ENCODE measurements at places on chromosomes 2 and 18. TPM values are rescaled to one million over a fixed set of nuclear protein-coding genes. Genes with fewer than 3 reads are reported as not detected.

DNA sequence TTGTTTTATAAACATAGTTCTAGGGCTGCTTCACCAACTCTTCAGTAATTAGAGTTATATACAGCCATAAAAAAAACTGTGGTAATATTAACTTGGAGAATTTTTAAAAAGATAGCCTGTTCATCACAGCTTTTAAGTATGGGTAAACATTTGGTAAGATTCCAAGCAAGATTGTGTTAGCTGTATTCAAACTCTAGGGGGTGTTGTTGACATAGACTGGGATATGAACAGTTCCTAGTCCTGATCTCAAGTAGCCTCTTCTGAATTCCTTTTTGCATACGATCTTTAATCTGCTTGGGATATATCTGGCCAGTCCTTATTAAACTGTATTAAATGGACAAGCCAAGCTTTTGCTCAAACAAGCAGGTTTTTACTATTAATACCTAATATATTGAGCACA lies 13.4 kb downstream of the NOP58 start:
- peaks cover 3% of the 10 kb centered on the region for H3K4me1 ChIP-seq
- peaks cover 51% of the 10 kb centered on the region for H3K36me3 ChIP-seq
- DNase-seq = no peak
- no peak overlapping the region for H3K27ac ChIP-seq
- no peaks in the 10 kb centered on the region for H3K27me3 ChIP-seq
- H3K4me3 ChIP-seq = no peak overlapping the region

- H3K27ac ChIP-seq = no peak overlapping the region
- H3K4me1 ChIP-seq = no peaks in the 10 kb centered on the region
- no peak for DNase-seq
- H3K4me3 ChIP-seq = no peak overlapping the region
- H3K27me3 ChIP-seq = no peaks in the 10 kb centered on the region
- no peaks in the 10 kb centered on the region for H3K36me3 ChIP-seq
Measured at GRCh38 chr2:69020496-69021426, 7.8 kb downstream of the ANTXR1 start.

The RNU2-63P gene
- 42.7 TPM for total RNA-seq

- H3K4me3 ChIP-seq = no peak overlapping the region
- DNase-seq = no peak
- no peak overlapping the region for H3K27ac ChIP-seq
- H3K27me3 ChIP-seq = no peaks in the 10 kb centered on the region
Measured at GRCh38 chr2:119117891-119118882, 40.4 kb downstream of the C1QL2 start.

Measured in CD8-positive, alpha-beta memory T cell (primary cell).